Stimulated activated CD4-positive, alpha-beta T cell treated with anti-CD3 and anti-CD28 coated beads, Interleukin-1b, Interleukin-23, amount 100 ng/mL, for 24 hours (primary cell): ENCODE measurements at places on chromosomes 7 and 10.

DNA sequence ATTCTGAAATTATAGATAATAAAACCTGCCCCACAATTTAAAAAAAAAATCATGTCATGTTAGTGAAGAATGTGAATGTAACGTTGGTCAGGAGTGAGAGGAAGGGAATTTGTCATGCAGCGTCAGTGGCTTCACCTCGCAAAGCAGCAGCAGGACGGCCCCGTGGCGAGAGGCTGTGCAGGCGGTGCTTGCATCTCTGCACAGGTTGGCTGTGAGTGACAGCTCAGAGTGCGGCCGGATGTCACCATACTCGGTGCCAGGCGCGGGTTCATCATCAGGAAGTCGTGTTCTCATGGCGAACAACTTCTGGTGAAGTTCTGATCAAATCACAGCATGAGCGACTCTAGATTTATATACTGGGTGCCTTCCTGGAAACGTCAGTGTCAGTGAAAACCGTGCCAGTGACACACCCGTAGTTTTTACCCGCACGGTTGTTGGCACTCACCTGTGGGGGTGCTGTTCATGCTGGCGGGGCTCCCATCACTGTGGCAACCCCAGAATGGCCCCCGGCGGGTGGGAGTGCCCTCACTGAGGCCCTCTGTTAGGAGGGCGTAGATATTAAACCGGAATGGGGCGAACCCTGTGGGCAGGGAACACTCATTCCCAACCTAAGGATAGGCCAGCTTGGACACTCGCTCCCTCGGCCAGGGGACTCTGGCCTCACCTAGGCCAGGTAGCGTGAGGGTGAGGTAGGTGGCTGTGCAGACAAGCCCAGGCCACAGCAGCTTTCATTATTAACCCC is 120.3 kb downstream of the CYTH3 start:
- DNase-seq = no peak

GRCh38 chr10:125344573-125345171 is 184.3 kb upstream of the CTBP2 start:
- DNase-seq = no peak

- DNase-seq = no peak
Measured at GRCh38 chr7:117284692-117285091, 38.2 kb downstream of the WNT2 start.

- no peak for DNase-seq
Measured at GRCh38 chr10:58662314-58662713, 149.6 kb downstream of the BICC1 start.

- DNase-seq = no peak
Measured at GRCh38 chr10:132411561-132412253, 14.7 kb downstream of the PWWP2B start.

DNA sequence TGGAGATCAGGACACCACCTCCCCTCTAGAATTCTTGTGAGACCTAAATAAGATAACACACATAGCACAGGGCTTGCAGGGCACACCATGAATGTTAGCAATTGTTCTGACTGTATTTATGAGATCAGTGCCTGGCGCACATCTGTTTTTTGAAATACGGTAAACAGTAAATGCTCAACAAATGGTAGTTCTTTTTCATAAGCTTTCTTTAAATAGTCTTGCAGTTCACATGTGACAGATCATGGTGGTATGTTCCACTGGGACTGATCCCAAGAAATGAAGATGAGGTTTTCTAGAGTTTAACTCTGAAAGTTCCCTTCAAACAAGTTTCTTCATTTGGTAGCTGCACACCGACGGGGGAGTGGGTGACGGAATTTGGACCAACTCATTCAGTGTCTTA is 34.8 kb downstream of the CREB5 start:
- no peak for DNase-seq

DNA sequence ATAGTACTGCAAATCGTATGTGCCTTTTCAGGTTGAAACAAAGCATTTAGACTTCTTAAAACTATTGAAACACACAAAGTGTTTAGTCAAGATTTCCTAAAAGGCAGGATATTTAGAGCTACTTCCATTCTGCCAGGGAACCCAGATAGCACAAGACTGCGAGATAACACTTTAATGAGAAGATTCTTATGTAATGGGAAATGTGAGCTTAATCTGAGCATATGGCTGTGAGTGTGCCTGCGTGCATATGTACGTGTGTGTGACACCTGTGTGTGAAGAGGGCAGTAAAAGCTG is 14.3 kb upstream of the JCAD start:
- no peak for DNase-seq
